ENCODE measurements at places on chromosomes 6 and 20.

DNA sequence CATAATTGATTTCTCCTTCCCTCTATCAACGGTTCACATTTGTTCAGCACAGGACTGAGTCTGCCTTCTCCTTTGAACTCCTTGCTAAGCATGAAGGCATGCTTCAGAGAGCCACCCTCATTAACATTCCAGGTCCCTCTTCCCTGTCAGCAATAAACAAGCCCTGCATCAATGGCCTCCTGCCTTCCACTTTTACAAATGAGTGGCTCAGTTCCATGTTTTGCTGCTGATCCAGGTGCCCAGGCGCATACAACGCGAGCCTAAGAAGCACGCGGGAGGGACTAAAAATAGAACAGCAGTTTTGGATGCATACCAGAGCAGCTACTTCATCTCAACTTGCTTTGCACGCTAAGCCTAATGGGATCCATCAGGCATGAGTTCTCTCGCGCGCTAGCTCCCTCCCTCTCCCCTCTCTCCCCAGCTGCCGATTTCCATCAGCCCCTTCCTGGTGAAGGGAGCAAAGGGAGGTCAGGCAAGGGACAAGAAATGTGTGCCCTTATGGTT, 53.4 kb downstream of the TRAF3IP2 start:
- DNase-seq, result no peak

DNA sequence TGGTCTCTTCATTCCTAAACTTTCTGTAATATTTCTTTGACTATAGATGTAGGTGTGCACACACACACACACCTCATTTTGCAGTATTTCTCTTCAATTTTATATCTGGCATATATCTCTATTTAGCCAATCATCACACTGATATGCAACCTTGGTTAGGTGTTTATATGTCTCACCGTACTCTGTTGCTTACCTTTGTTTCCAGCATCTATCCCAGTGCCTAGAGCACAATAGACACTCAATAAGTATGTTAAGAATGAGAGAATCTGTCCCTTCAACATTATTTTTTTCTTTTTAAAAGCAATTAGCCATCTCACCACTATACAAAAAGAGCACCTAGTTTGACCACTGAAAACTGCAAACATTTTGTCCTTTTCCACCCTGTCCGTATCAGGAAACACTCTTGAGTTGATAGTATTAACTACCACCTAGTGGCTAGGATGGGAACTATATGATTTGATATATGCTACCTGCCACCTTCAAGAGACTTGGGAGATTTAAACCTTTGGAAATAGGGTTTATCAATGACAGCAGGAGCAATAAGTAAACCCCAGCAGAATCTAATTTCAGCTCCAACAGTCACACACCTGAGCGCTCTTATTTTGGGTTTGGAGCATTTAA, 48.7 kb upstream of the RSPO3 start:
- DNase-seq, result no peak

DNA sequence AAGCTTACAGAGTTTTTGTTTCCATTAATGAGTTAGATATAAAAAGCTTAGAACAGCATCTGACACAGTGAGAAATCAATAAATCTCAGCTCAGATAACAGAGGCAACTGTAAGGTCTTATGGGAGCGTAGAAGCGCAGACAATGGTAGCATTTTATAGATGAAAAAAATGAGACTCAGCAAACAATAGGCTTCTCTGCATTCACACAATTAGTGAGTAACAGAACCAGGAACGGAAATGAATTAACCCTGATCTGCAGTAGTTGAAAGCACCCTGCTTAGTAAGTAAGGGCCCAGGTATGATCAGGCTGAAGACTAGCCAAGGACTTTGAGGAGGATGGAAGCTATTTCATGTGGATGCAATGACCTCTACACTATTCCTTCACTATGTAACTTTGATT, 147.2 kb upstream of the EYA4 start:
- no peak for DNase-seq

DNA sequence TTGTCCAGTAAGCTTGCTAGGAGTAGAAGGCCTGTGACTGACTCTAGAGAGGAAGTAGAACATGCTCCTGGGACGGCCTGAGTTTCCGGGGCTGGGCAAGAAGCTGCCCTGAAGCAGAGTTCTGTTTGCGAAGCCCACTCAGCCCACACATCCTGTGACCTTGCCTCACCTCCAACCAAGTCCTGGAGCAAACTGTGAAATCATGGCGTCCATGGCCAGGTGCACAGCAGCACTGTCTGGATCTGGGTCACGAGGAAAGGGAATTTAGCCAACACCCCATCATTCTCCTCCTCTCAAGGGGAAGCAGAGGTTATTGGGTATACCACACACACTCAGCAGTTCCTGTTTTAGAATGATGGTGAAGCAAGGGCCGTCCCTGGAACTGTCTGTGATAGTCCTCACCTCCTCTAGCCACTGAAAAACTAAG, 87.5 kb downstream of the CRYBG1 start:
- peak; percentile 22 for DNase-seq

DNA sequence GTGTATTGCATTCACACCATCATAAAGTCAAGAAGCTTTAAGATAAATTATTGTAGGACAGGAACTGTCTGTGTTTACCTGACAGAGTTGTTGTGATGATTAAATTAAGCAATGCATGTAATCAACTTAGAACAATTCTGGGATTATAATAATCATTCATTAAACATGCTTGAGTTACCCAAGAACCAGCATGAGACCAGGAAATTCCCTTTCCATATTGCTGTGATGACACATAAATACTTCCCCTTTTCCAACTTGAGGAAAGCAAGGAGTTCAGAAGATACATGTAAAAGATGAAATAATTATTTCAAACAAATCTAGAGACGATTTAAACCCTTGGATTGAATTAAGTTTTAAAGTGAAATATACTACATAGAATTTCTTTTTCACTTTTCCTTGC, 404.4 kb downstream of the GJA1 start:
- no peak for DNase-seq

- DNase-seq, result no peak
Observed at GRCh38 chr20:43921227-43921780, 6.7 kb downstream of the TOX2 start.
